ENCODE measurements at places on chromosomes 3 and 15.

- no peak for DNase-seq
Observed at GRCh38 chr3:60263191-60263590, 988.1 kb downstream of the FHIT start.

GRCh38 chr15:68524753-68525584 is 53.8 kb upstream of the CORO2B start:
- DNase-seq: no peak

DNA sequence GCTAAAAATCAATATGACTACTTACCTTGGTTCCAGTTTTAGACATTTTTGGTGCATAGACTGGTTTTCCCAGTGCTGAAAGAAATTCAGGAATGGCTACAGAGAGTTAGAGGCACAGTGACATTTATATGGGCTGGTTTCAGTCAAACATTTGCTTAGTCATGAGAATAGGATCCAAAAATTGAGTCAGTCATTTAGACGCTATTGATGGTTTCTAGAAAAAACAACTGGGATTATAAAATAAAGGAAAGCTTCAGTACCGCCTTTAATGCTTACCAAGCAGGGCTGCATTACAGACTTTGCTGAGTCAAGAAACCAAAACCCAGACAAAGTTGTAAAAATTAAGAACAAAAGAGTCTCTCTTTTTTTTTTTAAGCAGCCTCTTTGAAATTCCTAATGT is at the start of gene CRYGS:
Gene CRYGS (minus strand): TSS at position 100 of the 400 bp plus-strand sequence. CDS start 54 bp downstream, at position 46.
- DNase-seq: no peak

GRCh38 chr3:27671101-27671500 is 51.0 kb downstream of the EOMES start:
- no peak for DNase-seq

DNA sequence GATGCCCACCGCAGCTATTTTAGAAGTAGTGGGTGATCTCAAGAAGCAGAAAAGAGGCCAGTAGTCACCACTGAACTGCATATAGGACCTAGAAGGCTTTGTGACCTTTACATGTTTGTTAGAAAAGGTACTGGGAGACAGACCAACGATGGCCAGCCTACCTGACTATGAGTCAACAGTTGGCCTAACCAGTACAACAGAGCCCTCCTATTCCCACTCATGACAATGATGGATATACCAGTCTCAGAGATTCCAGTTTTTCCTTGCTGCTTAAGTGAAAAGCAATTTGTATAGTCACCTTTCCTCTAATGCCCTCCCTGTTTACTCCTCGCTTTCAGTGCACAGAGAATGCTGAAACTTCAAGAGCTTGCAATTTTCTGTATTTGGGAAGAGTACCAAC is 86.6 kb upstream of the PPIB start:
- no peak for DNase-seq

DNA sequence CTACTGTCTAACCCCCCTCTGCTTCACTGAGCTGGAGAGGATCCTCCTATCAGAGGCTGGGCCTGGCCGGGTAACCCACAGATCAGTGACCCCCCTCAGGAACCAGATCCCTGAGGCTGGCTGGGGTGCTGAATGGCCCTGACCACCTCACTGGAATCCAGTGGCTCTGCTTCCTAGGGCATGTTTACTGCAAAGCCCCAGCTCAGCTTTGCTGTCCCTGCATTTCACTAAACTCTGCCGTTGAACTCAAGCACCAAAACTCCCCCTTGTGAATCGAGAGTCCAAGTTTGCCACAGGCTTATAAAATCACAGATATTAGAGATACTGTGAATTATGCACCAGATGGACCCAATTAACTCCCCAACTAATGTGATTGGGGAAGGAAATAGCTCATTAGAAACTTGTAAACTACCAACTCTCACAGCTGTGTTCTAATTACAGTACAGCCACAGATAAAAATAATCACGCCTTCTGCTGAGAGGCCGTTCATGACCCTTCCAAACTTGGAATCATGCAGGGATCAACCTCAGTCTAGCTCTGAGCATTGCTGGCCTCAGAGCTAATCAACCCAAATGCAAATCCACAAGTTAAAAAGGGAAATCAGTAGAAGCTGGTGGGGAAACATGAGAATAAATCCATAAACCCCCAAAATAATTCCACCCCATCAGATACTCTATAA is 47.0 kb downstream of the OCA2 start:
- DNase-seq: no peak

- peak; percentile 63 for DNase-seq
Observed at GRCh38 chr3:155079746-155080487, at the start of gene MME. MME (plus strand) TSS chr3:155080319; CDS start chr3:155084168, 3,849 bp downstream.

DNA sequence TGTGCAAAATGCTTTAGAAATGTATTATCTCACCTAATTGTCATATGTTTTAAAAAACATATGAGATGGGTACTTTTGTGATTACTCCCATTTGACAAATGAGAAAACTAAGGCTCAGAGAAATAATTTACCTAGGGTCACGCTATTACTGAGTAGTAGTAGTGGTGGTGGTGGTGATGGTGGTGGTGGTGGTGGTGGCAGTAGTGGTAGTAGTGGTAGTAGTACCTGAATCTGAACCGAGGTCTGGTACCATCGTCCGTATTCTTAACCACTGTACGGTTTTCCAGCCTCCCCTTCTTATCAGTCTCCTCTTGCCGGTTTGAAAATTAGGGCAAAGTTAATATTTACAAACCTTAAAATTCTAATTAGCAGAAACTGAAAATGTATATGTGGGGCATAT is 102.4 kb downstream of the KLHL25 start:
- DNase-seq: no peak

DNA sequence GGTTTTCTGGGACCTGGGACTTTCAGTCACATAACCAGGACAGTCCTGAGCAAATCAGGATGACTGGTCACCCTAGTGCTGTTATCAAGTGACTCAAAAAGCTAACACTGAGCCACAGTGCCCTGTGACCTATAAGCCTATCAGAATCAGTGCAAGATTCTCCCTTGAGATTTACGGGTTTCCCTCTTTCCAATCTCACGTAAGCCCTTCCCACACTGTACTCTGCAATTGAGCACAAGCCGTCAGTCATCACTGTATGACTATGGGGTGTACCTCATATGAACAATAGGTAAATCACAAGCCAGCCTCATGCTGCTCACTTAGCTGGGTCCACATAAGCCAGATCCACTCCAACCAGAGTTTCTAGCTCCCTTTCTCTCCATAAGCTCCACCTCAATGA is 21.0 kb upstream of the CLDN18 start:
- no peak for DNase-seq

GRCh38 chr3:11661827-11662226 is 18.1 kb upstream of the VGLL4 start:
- DNase-seq: no peak

- no peak for DNase-seq
Observed at GRCh38 chr3:140015741-140016140, 80.8 kb downstream of the CLSTN2 start.

GRCh38 chr15:42034628-42035434 is 14.0 kb upstream of the PLA2G4E start:
- no peak for DNase-seq

DNA sequence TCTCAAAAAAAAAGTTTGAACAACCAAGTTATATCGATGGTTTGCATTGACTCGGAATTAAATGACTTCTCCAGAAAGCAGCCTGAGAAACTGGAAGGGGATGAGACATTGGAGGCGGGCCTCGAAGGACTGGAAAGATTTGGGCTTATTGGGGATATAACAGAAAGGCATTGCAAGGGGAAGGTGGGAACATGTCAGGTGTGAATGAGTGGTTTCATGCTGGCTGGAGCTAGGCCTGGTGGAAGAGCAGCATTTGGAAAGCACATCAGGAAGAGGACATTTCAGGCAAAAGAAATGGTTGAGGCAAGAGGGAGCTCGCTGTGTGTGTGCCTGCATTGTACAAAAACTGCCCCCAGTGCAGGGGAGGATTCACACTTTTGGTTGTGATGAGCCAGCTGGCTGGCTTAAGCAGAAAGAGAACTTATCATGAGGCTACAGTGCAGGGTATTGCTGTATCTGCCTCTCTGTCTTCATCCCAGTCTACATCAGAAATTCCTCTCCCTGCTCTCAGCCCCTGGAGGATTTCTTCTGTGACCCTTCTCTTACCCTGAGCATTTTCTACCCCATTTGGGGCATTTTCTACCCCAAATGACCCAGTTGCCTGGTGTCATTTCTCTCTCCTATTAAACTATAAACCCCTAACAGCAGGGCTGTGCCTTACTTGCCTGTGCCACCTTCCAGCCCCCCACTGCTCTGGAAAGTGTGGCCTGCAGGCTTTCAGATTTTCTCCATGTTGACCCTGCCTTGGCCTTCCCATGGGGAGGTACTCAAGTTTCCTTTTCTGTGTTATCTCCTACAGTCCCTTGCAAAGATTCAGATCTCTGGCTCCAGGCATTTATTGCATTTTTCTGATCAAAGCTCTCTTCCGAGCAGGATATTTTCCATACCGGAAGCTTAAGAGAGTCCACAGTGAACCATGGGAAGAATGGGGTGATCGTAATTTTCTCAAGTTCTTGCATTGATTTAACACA is 64.4 kb upstream of the FLNB start:
- DNase-seq: no peak

Measured in right hindlimb (tissue), 1 donor.